ENCODE measurements at places on chromosomes 1 and 21.

DNA sequence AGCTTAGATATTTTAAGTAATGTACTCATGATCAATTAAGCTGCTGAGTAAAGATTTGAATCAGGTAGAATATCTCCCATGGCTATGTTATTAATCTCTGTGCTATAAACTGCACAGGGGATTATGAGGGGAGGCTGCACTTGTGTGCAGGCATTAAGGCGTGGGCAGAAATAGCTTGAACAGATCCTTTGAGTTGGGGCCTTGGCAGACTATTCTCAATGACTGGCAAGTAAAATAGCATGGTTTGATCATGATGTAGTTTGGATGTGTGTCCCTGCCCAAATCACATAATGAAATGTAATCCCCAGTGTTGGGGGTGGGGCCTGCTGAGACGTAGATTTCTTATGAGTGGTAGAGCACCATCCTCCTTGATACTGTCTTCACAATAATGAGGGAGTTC lies 220.3 kb downstream of the PLPP3 start:
- DNase-seq: no peak

GRCh38 chr1:53919675-53920066 lies 25.7 kb downstream of the DIO1 start:
- DNase-seq: no peak

DNA sequence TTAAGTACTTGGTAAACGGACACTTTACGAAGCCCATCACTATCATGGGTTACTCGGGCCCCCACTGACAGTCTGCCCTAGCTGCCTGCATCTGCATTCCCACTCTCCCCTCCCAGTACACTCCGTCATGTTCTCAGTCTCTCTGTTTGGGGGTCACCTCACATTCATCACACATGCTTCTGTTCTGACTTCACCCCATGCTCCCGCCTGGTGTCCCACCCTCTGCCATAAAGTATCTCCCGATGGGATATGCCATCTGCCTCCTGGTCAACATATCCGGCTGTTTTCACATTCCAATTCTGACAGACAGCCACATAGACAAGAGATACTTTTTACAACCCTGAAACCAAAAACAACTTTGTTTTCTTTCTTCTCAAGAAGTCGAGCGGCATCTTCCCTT lies 1.0 kb downstream of the OLFML2B start:
- DNase-seq: no peak

DNA sequence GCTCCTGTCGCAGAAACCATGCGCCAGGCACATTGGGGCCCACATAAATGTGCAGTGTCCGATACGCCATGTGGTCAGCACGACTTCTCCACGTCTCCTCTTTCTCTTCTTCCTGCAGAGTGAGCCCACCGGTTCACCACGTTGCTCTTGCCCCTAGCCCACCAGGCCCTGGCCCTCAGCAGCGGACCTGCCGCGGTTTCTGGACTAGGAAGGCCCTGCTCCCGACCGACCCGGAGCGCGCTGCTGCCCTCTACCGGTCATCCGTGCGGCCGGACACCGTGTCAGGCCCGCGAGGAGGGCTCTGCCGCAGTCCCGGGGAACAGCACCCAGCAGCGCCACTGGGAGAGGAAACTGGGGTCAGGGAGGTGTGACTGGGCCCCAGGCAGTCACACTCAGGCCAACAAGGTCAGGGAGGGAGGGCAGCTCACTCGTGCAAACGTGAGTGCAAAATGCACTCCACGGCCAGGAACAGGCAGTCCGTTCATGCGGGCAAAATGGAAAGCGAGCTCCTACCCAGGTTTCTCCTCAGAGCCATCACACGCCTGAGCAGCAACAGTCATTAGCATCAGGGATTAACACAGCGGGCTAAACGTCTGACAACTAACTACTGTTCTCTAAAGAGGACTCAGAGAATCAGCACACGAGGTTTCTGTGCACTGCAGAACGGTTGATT lies 13.7 kb downstream of the TLR5 start:
- DNase-seq: peak; percentile 46

- no peak for DNase-seq
Observed at GRCh38 chr1:148354284-148354912, 128.7 kb downstream of the PPIAL4G start.

DNA sequence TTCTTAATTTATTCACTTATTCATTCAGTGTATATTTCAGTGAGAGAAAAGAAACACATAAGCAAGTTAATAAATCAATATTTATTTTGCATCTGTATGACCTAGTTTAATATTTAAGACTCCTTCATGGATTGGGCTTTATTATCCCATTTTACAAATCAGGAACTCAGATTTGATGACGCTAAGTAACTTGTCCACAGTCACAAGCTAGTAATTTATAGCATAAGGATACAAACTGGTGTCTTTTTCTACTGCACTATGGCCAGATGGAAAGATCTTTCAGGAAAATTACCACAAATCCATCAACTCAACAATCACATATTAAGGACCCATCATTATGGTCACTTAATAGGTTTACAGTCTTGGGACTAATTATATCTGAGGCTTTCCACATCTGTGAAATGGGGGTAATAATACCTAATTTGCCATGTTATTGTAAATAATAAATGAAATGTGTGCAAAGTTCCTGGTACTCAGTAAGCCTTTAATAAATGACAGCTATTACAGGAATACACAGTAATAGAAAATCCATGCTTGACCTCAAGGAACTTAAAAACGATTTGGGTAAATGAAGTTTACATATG lies 13.3 kb downstream of the CDKN2C start:
- no peak for DNase-seq

GRCh38 chr1:153771841-153772593 lies 3.2 kb upstream of the SLC27A3 start:
- peak; percentile 44 for DNase-seq

- DNase-seq: no peak
Observed at GRCh38 chr1:169867012-169867675, 26.6 kb downstream of the SCYL3 start.

DNA sequence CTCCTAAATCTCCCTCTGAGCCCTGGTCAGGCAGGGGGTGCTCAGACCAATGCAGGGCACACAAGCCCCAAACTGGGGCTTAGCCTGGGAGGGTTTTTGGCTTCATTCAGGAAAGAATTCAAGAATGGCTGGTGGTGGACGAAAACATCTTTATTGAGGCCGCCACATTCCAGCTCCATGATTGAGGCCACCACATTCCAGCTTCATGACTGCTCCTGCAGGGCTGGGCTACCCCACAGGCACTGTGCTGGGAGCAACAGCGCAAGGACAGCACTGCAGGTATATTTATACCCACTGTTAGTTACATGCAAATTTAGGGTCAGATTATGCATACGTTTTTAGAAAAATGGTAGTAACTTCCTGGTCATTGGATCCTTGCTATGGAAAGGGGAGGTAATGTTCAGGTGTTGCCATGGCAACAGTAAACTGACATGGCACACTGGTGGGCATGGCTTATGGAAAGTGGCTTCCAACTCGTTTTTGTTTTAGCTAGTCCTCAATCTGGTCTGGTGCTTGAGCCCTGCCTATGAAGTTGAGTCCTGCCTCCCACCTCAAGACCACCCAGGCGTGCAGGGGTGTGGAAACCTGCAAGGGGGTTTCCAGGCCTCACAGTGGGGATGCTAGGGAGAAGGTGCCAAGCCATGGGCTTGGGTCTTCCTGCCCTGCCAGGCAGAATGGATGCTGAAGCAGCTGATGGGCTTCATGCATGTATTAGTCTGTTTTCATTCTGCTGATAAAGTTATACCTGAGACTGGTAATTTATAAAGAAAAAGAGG lies 348.7 kb upstream of the AJAP1 start:
- no peak for DNase-seq

- no peak for DNase-seq
Observed at GRCh38 chr1:4837031-4837600, 182.7 kb downstream of the AJAP1 start.

GRCh38 chr1:114620419-114620818 lies 39.0 kb upstream of the BCAS2 start:
- DNase-seq: no peak

- no peak for DNase-seq
Observed at GRCh38 chr1:26067432-26067911, at the start of gene TRIM63. TSS of gene TRIM63 (minus strand) at chr1:26067630. CDS start at chr1:26067494, 136 bp downstream.

DNA sequence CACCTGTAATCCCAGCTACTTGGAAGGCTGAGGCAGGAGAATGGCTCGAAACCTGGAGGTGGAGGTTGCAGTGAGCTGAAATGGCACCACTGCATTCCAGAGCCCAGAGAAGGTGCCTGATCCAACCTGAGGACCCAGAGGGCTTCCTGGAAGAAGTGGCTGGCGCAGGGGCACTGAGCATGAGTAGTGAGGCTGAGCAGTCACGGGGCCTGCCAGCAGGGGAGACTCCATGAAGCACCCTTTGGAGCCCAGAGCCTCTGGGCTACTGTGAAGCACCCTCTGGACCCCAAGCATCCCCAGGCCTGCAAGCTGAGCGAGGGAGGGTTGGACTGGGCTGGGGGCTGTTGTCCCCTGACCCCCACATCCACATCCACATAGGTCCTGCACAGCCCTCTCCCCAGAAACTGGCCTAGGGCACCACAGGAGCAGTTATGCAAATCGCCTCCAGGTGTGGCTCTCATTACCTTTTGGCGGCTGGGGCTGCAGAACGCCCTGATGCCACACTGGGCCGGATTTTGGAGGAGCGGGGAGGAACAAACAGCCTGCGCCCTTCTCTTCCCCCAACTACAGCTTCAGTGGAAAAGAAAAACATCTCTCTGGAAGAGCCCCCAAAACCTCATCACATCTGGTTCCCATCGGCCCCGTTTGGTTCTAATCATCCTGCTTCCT lies 78.2 kb upstream of the TARDBP start:
- DNase-seq: no peak

DNA sequence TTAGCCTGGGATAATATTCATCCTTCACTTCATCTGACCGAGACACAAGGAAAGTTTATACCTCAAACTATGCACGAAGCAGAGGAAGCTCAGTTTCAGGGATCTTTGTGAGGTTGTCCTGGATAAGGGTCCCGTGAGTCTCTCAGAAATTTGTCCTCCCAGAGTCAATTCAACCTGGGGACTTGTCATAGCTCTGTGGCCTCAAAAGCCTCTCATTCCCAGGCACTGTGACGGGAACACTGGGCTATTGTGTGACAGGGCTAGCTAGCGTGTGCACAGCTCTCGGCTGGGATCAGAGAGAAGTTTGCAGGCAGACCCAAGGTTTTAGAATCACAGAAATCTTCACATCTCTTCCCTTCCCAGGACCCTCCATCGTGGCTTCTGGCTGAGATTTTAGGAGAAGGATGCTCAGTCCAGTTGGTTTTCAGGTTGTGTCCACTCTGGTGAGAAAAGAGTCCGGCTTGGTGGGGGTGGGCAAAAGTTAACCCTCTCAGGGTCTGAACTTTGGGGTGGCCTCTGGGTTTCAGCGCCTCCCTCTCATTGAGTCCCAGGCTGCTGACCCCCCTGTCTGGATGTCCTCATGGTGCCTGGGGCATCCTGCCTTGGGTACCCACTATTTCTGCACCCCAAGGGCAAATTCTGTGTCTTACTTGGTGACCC lies 20.4 kb upstream of the LBR start:
- no peak for DNase-seq

- no peak for DNase-seq
Observed at GRCh38 chr21:43826623-43826974, 37.2 kb downstream of the RRP1 start.

- DNase-seq: no peak
Observed at GRCh38 chr1:214587165-214587564, 15.8 kb upstream of the CENPF start.

DNA sequence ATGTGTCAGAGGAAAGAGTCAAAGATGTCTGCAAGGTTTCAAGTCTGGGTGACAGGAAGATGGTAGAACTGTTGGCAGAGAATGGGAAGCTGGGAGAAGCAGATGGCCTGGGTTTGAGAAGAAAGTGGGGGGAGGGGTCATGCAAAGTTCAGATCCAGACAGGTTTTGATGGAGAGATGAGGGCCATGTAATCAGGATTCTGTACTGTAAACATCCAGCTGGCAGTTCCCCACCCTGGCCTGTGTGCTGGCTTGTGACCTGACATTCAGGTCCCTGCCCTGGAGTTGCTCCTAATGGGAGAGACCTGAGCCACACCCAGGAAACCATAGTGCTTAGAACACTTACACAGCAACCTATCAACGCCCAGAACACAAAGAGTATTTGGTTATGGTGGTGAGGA lies 15.6 kb upstream of the ETV3 start:
- no peak for DNase-seq

GRCh38 chr1:29648798-29649188 lies 412.5 kb downstream of the PTPRU start:
- DNase-seq: no peak

- no peak for DNase-seq
Observed at GRCh38 chr1:117359561-117360289, 7.5 kb upstream of the MAN1A2 start.

- peak; percentile 34 for DNase-seq
Observed at GRCh38 chr21:34360488-34361241, 3.1 kb upstream of the KCNE2 start.

- DNase-seq: no peak
Observed at GRCh38 chr1:31523769-31524168, 52.5 kb upstream of the TINAGL1 start.

GRCh38 chr1:207318072-207318619 lies 3.3 kb upstream of the CD55 start:
- no peak for DNase-seq

DNA sequence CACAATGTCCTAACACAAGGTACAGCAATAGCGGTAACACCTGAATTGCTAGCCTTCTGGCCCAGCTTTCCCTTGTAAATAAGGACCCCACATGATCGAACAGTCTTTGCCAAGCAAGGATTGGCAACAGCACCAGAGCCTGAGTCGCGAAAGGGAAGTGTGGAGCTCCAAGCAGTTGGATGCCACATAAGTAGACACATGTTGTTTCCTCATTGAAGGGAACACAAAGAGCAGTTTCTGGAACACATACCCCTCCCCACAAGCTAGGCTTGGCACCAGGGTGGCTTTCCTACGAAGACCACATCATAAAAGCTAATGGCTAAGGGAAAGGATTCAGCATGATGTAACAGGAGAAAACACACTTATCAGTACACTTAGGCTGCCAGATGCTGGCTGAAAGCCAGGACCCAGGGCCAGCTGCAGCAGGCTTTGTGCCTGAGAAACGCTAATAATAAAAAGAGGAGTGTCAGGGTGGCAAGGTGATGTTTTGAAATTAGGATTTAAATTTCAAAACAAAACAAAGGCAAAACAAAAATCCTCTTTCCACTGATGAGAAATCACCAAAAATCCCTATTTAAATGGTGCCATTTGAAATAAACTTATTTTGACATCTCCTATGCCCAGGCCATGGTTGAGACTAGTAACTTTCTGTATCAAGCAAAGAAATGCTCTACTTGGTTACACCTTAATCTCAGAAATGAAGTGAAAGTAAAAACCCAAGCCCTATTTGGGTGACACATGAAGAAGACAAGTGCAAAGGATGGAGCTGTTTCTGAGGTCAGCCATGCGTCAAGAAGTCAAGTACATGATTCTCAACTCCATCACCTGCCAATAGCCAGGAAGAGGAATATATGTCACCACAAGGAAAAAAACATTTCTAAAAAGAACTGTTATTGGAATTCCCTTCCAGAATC lies 11.9 kb upstream of the CPLANE2 start:
- peak; percentile 69 for DNase-seq

- no peak for DNase-seq
Observed at GRCh38 chr1:84892705-84893618, at the start of gene LPAR3. TSS of gene LPAR3 (minus strand) at chr1:84893206. CDS start at chr1:84866120, 27,086 bp downstream.

GRCh38 chr1:156645666-156646065 lies 3.7 kb downstream of the BCAN start:
- DNase-seq: no peak
